ENCODE measurements at places on chromosomes 1 and 21. TPM values are rescaled to one million over a fixed set of nuclear protein-coding genes. Genes with fewer than 3 reads are reported as not detected.

DNA sequence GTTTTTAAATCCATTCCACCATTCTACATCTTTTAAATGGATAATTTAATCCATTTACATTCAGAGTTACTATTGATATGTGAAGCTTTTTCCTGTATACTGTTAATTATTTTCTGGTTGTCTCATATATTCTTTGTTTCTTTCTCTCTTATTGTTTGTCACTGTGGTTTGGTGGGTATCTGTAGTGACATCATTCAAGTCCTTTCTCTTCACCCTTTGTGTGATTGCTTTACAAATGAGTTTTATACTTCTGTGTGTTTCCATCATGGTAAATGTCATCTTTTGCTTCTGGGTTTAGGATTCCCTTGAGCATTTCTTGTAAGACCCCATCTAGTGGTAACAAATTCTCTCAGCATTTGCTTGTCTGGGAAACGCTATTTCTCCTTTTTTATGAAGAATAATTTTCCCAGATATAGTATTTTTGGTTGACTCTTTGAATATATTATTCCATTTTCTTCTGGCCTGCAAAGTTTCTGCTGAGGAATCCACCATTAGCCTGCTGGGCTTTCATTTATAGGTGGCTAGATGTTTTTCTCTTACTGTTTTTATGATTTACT is 10.2 kb downstream of the LY9 start:
- DNase-seq = no peak

DNA sequence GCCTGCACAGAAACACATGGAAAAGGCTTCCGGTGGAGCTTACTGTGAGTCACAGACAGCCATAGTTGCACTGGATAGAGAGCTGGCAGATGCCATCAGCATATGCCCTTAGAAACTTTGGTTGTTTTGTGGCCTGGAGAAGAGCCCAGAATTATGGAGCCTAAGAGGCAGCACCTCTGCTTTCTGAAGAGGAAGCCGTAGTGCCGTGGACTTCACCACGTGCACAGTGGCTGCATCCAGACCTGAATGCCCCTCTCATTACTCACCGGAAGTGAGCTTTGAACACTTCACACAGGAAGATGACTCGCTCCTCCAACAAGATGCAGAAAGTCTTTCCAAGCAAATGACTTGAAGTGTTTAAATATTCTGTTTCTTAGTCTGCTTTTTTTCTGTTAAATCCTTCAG is 28.4 kb downstream of the JUN start:
- DNase-seq = peak; percentile 100

DNA sequence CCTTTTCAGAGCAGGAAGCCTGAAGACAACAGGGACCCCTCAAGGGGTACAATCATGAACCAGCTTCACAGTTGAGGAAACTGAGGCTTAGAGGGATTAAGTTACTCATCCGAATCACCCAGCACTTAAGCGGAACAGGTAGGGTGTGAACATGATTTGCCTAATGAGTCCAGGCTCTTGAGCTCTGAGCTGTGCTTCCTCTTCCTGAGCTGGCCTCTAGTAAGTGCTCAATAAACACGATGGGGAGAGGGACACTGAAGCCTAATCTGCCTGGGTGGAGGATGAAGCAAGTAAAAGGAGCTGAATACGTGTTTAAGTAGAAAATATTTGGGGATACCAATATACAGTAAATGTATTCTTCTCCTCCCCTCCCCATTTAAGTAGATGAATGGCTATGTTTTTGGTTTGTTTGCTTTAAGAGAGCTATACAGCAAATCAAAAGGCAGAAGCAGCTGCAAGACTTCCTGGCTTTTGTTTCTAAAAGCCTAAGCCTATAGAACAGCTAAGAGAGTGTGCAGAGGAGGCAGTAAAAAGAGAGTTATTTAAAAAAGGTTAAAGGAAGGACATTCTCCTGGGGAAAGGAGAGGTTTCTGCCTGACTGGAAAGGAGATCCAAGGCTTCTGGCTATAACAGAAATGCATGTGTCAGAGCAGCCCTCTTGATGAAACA is 20.5 kb downstream of the STPG1 start:
- DNase-seq = no peak

- DNase-seq = no peak
These were observed 172.7 kb downstream of the TGFBR3 start for GRCh38 chr1:91712981-91713841.

GRCh38 chr1:33317946-33318345 is 3.0 kb downstream of the A3GALT2 start:
- DNase-seq = no peak

GRCh38 chr21:46038871-46039397 is 57.4 kb downstream of the COL6A1 start:
- peak; percentile 81 for DNase-seq

GRCh38 chr1:12518931-12519692 is 98.9 kb downstream of the DHRS3 start:
- peak; percentile 40 for DNase-seq

- DNase-seq = no peak
These were observed 80.1 kb upstream of the PTGFR start for GRCh38 chr1:78410643-78411042.

Gene TLR5
- 0.49 TPM for total RNA-seq

Gene GPR3
- 2.6 TPM for total RNA-seq

Gene ALX3
- not detected for total RNA-seq

Gene ZMYND12
- total RNA-seq = not detected

Gene SMPDL3B
- 0.10 TPM for total RNA-seq

Gene ZNF691
- 12.3 TPM for total RNA-seq
